ENCODE measurements at places on chromosomes 3 and 15.

- DNase-seq: peak; percentile 16
These were observed 573 bp upstream of the CEP152 start for GRCh38 chr15:48811325-48811958.

DNA sequence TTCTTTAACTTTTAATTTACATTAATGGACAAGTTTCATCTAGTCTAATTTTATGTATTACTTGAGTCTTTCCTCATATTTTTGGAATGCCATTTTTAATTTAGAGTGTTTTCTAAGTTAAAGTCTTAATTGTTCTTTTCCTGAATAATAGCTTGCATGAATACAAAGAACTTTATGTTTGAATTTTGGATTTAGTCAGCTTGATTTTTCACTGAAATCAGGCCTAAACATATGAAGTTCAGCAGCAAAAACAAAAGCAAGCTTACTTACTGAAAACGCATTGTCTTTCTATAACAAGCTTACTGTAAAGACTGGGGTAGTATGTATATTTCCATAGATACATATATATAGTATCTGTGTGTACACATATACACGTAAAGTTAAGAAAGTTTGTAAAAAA is 126.0 kb downstream of the ZBTB20 start:
- no peak for DNase-seq

GRCh38 chr3:126132751-126133511 is 47.5 kb downstream of the ALDH1L1 start:
- peak; percentile 37 for DNase-seq

DNA sequence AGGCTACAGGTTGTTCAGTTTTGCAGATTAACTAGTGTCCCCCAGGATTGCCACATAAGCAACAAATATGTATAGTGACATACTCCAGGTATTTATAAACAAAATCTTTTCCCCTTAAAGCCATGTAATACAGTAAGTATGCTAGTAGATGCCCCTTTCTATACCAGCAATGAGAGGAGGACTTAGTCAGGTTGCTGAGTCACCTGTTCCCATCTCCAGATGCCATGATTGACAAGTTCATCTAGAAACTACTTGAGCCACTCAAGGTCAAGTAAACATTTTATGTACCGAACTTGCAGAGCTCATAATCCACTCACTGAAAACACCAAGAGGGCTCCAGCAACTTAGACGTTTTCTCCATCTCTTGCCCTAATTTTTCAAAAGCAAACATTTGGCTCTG is 18.2 kb downstream of the SLC9A9 start:
- DNase-seq: no peak

DNA sequence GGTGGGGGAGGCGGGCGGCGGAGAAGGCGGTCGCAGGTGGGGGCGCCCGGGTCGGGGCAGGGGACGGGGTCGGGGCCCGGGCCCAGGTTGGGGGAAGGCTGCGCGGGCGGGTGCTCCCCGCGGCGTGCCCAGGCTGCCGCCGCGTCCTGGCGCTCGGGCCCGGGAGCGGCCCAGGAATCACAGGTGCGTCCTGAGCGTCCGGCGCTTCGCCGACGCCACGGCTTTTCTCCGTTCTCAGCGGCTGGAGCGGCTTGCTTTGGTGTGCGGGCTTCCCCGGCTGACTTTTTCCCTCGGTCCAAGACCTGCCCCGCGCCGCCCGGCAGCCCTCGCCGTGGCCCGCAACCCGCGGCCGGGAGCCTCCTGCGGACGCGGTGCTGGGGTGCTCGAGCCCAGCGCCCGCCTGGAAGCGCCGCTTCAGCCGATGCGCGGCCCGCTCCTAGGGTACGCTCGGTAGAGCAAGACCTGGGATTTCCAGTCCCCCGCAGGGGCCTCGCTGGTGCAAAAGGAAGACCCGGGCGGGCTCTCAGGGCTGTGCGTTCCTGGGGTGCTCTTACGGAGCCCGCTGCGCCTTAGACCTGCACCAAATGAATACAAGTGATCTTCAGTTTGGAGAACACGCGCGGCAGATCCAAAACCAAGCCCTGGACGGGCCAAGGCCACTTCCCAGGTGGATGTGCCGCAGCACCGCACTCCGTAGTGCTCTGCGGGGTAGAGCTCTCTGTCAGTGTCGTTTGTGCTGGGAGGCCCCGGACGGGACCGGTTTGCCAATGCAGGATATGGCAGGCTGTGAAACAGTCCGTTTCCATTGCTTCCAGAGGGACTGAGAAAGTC is 639 bp downstream of the NIPA1 start:
- peak; percentile 26 for DNase-seq

GRCh38 chr3:15427981-15428380 is 583 bp downstream of the EAF1 start:
- DNase-seq: no peak

DNA sequence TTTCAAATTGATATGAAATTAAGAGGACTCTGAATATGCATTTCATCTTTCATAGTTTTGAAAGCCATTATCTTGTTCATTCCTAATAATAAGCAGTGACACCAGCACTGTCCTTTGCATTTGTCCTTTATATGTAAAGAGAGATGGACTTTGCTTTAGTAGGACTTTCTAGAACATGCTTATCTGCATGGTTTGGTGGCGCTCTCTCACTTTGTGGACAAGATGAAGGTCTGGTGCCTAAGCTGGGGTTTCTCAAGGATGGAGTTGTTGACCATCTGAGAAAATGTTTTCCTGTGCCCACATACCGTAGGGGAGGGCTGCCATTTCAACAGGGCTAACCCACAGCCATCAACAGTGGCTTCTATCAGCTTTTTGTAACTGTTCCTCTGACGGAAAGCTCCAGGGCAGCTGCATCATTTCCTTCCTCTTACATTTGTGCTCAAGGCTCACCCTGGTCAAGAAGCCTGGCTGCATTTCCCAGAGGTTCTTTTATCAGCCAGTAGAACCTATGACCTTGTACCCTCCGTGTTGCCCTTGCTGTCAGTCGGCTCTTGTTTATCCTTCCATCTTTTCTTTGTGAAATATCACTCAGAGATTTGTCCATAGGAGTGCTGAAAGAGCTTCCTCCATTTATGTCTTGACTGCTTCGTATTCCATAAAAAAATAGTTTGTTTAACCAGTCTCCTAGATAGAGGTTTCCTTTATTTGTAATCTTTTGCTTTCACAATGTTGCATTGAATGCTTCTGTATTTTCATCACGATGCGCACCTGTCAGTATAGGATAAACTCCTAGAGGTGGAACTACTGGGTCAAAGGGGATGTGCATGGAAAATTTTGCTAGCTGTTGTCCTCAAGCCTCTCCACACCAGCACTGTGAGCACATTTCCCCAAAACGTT is 44.6 kb downstream of the ABHD2 start:
- DNase-seq: no peak

GRCh38 chr3:145124900-145125678 is 1035.9 kb downstream of the PLOD2 start:
- DNase-seq: no peak

GRCh38 chr15:39814489-39814888 is 31.8 kb upstream of the FSIP1 start:
- DNase-seq: no peak

GRCh38 chr15:43763819-43764446 is 12.8 kb downstream of the ELL3 start:
- DNase-seq: no peak

GRCh38 chr3:107806536-107806935 is 283.8 kb downstream of the BBX start:
- no peak for DNase-seq

- no peak for DNase-seq
These were observed 55.6 kb downstream of the STARD5 start for GRCh38 chr15:81268340-81268739.

GRCh38 chr3:56042326-56042951 is 425.8 kb downstream of the ERC2 start:
- DNase-seq: peak; percentile 54

- DNase-seq: no peak
These were observed 10.6 kb downstream of the CHCHD4 start for GRCh38 chr3:14113965-14114635.

- no peak for DNase-seq
These were observed 38.1 kb upstream of the LEKR1 start for GRCh38 chr3:156787926-156788663.

DNA sequence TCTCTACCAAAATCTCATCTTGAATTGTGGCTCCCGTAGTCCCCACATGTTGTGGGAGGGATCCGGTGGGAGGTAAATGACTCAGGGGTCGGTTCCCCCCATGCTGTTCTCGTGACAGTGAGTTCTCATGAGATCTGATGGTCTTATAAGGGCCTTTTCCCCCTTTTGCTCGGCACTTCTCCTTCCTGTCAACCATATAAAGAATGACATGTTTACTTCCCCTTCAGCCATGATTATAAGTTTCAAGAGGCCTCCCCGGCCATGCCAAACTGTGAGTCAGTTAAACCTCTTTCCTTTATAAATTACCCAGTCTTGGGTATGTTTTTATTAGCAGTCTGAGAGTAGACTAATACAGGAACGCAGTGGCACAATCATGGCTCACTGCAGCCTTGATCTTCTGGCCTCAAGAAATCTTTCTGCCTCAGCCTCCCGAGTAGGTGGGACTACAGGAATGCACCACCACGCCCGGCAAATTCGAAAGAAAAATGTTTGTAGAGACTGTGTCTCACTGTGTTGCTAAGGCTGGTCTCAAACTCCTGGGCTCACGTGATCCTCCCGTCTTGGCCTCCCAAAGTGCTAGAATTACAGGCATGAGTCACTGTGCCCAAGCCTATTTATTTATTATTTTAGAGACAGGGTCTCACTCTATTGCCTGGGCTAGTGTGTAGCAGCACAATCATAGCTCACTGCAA is 101.0 kb downstream of the ATP10A start:
- no peak for DNase-seq

DNA sequence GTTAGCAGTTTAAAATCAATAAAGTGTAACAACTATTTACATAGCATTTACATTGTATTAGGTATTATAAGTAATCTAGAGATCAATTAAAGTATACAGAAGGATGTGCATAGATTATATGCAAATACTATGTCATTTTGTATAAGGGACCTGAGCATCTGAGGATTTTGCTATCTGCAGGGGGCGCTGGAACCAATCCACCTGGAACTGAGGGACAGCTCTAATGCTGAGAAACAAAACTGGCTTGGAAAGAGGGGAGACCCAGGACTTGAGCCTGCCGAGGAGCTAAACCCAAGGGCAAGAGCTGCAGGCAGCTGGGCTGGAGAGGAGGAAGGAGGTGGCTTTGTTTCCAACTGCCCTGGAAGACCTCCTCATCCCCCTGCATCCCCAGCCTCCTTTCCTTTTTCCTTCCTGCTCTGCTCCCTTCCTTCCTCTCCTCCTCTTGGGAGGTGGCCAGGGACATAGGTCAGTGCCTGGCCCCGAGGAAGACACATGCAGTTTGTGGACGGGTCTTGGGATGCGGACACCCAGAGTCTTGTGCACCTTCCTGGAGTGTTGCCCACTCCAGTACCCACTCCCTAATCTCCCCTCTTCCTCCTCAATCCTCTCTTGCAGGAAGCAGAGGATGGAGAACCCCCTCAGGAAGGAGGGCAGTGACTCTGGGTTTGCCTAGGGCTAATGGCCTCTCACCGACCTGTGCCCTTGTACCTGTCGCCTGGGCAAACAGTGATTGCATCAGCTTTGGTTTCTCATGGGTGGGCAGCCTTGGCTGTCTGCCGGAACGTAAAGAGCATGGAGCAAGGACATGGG is 825 bp upstream of the RTP3 start:
- DNase-seq: no peak

All from SK-N-DZ (cell line).